ENCODE measurements at places on chromosomes 5 and 9.
A peak's percentile ranks its signal among the peaks of the same experiment; 100 is the strongest.

DNA sequence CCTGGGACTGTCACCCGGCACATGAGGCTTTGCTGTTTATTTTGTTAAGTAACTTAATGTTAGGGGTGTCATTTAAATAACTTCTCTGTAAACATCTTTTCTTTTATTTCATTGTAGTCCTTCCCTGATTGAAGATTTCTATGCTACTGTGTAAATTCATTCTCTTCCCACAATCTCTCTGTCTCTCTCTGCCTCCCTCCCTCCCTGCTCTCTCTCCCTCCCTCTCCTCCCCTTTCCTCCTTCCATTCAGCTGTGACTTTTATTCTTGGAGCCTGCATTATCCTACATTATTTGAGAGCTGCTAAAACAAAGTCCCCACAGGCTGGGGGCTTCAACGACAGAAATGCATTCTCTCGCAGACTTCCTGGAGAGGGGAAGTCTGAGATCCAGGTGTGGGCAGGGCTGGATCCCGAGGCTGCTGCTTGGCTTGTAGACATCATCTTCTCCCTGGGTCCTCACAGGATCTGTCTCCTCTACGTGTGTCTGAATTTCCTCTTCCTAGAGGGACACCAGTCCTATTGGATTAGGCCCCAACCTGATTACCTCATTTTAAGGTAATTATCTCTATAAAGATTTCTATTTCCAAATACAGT, 18.4 kb downstream of the UBE2QL1 start:
- DNase-seq, result no peak

DNA sequence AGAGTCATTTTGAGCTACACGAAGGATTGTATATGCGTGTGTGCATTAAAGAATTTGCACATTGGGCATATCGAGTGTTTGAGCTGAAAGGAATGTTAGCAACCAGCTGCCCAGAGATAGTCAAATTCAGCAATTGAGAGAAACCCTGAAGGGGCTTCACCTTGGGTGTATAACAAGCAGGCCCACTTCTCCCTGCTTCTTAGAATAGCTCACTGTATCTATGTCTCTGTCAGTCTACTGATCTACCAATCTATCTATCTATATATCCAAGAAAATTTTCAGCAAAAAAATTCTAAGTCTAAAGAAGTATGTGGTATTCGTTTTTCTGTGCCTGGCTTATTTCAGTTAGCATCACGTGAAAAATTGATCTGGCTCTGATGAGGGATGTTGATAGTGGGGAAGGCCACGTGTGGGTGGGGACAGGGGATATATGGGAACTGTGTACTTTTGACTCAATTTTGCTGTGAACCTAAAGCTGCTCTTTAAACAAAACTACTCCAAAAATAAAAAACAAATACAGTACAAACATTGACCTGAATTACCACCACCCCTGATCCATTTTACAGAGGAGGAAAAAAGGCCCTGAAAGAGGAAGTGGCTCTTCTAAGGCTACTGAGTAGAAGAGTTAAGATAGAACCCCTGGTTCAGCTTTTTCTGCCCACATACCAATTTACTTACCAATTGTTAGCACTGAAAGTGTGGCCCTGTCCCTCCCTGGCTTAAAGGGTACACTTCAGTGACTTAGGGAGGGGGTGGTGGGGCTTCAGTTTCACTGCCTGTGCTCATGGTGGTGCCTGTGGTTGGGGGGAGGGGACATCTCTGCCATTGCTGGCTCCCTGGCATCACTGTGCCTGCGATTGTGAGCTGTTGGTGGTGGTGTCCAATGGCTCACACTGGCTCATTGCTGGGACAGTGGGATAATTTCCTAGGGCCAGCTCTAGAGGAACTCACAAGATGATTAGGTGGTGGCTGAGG, 141.8 kb downstream of the DOCK2 start:
- peak; percentile 44 for DNase-seq

DNA sequence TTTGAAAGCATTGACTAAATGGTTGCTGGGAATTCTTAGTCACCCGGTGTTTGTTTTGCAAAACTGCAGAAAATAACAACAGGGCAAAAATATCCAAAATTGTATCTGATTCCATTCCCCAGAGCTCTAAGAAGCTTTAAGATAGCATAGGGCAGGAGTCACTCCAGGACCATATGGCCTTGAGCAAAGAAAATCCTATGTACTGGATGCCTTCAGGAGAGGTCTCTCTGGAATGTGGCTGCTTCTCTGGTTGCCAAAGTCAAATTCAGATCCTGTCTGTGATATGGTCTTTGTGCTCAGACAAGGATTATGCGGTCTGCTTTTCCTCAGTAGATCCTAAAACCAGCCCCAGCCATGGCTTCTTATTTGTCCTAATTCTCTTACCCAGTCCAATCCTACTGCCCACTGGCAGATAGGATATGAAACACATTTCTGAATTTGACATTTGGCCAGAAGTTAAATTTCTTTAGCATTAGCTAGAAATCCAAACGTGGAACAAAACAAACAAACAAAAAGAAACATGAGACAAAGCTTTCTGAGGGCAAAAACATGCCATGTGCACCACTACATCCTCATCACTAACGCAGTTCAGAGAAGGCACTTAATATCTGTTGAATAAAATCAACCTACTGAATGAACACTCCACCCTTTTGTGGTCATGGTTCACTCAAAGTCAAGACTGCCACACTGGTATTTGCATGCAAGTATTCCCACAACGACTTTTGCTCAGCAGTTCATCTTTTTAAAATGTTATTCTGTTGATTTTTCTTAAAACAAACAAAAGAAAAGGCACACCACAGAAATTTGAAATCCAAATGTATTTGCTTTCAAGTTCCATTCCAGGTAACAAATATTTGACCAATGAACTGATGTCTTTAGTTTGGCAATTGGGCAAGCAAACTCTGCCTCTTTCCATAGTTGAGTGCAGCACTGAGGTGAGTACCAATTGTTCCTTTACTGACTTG, 165.7 kb downstream of the TRPM6 start:
- no peak for DNase-seq

DNA sequence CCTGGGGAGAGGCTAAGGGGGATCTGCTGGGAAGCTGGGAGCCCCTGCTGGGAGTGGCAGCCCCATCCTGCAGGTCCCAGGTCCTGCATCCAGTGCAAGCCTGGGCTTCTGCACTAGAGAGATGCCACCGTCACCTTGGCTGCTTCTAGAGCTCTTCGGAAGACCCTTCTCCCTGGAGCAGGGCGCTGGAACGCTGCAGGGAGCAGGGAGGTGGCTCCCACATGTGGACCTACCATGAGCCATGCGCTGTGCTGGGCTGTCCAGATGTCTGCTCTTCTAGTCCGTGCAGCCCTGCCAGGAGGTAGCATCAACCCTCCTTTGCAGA, 90.9 kb upstream of the PHYKPL start:
- DNase-seq, result no peak

GRCh38 chr5:132207778-132208177, 19.9 kb downstream of the P4HA2 start:
- no peak for DNase-seq

All from B cell (primary cell).